ENCODE measurements at places on chromosomes 6 and 20.

GRCh38 chr20:10076126-10077080, 41.6 kb downstream of the ANKEF1 start:
- no peak for DNase-seq

GRCh38 chr6:160293844-160294243, 35.2 kb upstream of the SLC22A2 start:
- no peak for DNase-seq

DNA sequence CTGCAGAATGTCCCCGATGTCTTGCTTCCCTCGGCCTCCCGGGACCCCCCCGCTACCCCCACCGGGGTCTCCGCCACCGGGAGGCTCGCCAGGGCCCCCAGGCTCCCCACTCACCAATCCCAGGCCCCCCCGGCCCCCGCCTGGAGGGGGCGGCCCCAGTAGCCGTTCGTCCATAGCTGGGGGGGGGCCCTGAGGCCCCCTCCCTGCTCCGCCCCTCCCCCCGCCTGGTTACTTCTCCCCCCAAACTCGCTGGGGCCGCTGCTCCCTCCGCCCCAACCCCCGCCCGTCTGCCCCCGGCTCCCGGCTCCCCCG, 304 bp downstream of the PBX2 start:
- no peak for DNase-seq

DNA sequence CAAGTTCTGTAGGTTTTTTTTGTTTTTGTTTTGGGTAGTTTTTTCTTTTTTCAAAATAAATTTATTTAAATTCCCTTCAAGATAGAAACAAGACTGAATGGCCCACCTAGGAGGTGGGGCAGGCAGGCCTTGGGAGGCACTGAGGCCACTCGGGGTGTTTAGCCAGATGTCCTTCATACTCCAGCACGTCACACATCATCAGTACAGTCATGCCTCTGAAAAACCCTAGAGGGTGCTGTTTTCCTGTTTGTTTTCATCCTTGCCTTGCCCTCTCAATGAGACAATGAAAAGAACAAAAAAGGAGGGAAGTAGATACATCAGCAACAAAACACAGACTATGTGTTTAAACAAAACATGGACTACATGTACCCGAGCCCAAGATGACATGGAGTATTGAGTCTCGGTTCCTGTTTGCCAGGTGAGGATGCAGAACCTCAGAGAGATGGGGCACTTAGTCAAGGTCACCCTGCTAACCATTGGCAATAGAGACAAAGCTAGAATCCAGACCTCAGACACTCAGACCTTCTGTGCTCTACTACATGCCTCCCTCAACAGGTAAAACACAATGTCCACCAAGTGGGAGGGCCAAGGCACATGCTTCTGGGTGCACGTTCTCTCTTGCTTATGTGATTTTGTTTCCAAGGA, 26.8 kb upstream of the CLIC5 start:
- DNase-seq = no peak

- no peak for DNase-seq
Measured at GRCh38 chr6:63649269-63649668, 13.7 kb downstream of the PHF3 start.

DNA sequence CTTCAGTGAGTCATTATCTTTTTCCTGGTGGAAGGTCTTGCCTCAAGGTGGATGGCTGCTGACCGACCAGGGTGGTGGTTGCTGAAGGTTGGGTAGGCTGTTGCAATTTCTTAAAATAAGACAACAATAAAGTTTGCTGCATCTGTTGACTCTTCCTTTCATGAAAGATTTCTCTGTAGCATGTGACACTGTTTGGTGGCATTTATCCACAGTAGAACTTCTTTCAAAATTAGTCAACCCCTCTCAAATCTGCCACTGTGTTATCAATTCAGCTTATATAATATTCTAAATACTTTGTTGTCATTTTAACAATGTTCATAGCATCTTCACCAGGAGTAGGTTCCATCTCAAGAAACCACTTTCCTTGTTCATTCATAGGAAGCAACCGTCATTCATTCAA, 66.8 kb upstream of the ATXN1 start:
- no peak for DNase-seq

GRCh38 chr20:51802170-51802751, at the start of gene SALL4:
Gene SALL4, minus strand, starts transcription at chr20:51802521. Its CDS starts 113 bp downstream, at chr20:51802408.
- no peak for DNase-seq

GRCh38 chr20:25021336-25021735, 28.8 kb upstream of the APMAP start:
- no peak for DNase-seq

GRCh38 chr6:157126183-157127098, 196.9 kb downstream of the TMEM242 start:
- DNase-seq = no peak

- DNase-seq = no peak
Measured at GRCh38 chr20:62355878-62356588, 11.1 kb downstream of the LAMA5 start.

DNA sequence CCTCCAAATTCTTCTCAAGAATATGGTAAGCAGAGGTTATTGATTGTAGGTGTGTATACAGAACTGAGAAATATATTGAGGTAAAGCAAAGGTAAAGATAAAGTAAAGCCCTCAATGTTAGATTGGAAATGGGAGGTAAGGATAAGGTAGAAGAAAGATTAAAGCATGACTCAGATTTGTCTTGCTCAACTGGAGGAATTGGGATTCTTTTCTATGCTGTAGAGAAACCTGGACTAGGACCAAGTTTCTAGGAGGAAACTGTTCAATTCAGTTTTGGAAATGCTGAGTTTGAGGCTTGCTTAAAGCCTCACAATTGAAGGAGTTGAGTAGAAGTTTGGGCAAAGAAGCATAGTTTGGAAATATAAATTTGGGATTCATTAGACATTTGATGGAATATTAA, 634.0 kb upstream of the PTCHD4 start:
- no peak for DNase-seq

All from hypothalamus (tissue), 51 donors.